ENCODE measurements at places on chromosomes 6 and 20.

DNA sequence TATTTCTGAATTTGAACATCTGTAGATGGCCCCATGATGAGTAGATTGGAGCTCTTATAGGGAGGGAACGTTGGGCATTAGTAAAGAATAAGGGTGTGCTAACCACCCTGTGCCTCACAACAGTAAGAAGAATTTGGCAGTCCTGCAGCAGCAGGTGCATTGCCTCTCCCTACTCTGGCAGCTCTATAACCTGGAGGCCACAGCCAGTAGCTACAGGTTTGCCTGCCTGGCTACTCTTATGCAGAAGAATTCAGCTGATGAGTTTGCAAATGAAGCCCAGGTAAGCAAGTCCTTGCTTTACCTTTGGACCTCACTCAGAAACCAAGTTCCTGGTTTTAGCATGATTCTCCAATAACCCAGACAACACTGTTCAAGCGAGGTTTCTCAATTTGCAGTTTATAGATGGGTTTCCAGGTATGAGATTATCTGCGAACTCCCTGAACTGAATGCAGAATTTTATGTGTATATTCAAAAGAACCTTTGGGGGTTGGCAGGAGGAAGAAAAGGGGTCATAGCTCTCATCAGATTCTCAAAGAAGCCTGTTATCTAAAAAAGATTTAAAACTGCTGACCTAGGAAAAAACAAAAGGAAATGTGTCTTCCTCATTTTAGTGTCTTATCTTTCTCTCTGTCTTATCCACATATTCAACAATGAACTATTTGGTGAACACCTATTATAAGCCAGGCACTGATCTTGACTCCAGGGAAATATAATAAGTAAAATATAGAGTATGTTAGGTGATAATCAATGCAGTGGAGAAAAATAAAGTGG, 18.9 kb downstream of the TREML1 start:
- H3K27me3 ChIP-seq: no peaks in the 10 kb centered on the region
- no peaks in the 10 kb centered on the region for H3K36me3 ChIP-seq
- no peak overlapping the region for H3K27ac ChIP-seq

DNA sequence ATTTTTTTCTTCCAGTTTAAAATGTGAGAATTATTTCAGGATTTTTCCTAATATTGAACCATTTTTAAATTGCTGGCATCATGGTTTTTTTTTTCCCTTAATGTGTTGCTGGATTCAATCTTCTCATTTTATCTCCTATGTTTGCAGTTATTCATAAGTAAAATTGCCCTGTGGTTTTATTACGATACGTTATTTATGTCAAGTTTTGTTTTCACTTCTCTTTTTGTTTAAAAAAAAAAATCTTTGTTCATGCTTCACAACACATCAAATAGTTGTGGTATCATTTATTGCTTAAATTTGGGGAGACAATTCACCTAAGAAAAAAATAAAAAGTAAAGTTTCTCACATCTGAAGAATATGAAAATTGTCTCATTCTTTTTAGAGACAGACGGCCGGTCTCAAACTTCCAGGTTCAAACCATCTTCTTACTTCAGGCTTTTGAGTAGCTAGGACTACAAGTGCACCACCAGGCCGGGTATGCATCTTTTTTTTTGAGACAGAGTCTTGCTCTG, 239.3 kb upstream of the ID4 start:
- H3K4me3 ChIP-seq: no peak overlapping the region
- no peak for DNase-seq
- H3K27me3 ChIP-seq: no peaks in the 10 kb centered on the region
- H3K36me3 ChIP-seq: no peaks in the 10 kb centered on the region
- no peak overlapping the region for H3K27ac ChIP-seq

DNA sequence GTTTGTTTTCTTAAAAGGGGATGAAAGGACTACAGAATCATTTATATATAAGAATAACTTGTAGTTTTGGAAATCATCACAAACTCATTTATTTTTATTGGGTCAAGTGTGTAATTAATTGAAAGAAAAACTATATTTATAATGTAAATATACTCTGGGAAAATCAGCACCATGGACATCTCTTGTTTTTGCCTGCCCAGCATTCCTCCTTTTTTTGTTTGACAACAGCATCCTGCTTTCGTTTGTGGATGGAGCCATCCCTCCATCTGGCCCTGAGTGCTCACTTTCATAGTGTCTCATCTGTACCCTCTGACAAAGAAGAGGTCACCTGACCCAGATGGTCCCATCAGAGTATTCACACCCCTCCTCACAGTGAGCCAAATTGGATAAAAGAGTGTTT, 308.2 kb upstream of the HTR1E start:
- H3K4me3 ChIP-seq: no peak overlapping the region
- no peaks in the 10 kb centered on the region for H3K36me3 ChIP-seq
- no peak for DNase-seq
- H3K27ac ChIP-seq: no peak overlapping the region

GRCh38 chr6:38350942-38351341, 288.8 kb downstream of the BTBD9 start:
- H3K4me3 ChIP-seq: no peak overlapping the region
- no peak overlapping the region for H3K27ac ChIP-seq
- H3K36me3 ChIP-seq: no peaks in the 10 kb centered on the region
- H3K27me3 ChIP-seq: no peaks in the 10 kb centered on the region
- DNase-seq: no peak

GRCh38 chr6:72621291-72622093, at the start of gene KCNQ5:
Gene KCNQ5, plus strand, starts transcription at chr6:72622064.
- no peak for DNase-seq
- H3K27ac ChIP-seq: peak within 1 kb of the TSS; percentile 79
- H3K4me1 ChIP-seq: peaks cover 37% of the 10 kb centered on the region
- H3K4me3 ChIP-seq: peak within 1 kb of the TSS; percentile 94
- H3K36me3 ChIP-seq: no peaks in the 10 kb centered on the region

DNA sequence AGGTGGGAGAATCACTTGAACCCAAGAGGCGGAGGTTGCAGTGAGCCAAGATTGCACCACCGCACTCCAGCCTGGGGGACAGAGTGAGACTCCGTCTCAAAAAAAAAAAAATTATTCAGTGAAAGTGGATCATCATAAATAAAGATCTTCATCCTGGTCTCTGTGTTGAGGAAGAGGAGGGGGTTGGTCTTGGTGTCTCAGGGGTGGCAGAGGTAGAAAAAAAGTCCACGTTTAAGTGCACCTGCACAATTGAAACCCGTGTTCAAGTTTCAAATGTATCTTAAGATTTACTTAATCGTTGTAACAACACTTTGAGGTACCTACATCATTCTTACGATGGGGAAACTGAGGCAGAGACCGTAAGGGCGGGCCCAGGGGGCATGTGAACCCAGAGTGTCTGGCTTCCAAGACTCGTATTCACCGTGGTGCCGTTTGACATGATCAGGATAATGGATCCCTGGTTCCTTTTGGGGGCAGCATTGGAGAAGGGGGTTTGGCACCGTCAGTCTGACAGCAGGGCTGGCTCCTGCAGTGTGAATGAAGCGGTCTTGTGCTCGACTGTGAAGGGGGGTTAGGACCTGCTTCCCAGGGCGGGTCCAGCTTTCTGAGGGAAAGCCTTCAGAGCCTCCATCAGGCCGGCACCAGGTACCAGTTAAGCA, 32.9 kb upstream of the ID1 start:
- DNase-seq: no peak
- peak overlapping the region; percentile 96 for H3K27ac ChIP-seq
- no peaks in the 10 kb centered on the region for H3K36me3 ChIP-seq
- H3K27me3 ChIP-seq: no peaks in the 10 kb centered on the region
- H3K4me1 ChIP-seq: peaks cover 25% of the 10 kb centered on the region
- H3K4me3 ChIP-seq: peak overlapping the region; percentile 81

GRCh38 chr6:7112741-7113313, 5.1 kb downstream of the RREB1 start:
- no peaks in the 10 kb centered on the region for H3K36me3 ChIP-seq
- H3K27me3 ChIP-seq: no peaks in the 10 kb centered on the region
- DNase-seq: no peak
- peaks cover 55% of the 10 kb centered on the region for H3K4me1 ChIP-seq

DNA sequence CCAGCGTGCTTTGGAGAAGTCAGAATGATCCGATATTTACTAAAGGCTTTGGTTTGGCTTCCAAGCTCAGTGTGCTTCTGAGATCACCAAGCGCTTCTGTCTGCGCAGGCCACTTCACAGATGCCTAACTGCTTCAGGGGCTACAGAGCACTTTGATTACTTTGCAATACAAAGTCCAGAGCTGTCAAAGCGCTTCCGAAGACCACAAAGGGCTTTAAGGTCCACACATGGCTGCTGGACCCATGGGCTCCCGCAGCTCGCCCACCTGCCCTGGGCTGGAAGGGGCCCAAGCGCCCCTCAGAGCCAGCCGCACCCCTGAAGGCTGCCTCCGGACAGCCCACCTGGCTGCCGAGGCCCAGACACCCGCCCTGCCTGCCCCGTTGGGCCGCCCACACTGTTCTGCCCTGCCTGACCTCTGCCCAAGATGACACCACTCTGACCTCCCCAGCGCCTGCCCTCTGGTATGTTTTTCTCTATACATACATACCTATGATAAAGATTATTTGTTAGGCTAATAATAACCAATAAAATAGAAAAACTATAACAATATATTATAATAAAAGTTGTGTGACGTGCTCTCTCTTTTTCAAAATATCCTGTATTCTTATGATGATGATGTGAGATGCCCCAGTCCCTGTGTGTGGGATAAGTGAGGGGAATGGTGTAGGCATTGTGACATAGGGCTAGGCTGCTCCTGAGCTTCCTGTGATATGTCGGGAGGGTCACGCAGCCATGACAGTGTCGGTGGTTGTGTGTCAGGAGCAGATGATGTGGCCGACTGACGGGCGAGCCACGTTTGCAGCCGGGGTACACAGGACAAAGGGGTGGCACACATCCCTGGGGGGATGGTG, 22.6 kb downstream of the DYNLT1 start:
- H3K4me1 ChIP-seq: peaks cover 52% of the 10 kb centered on the region
- H3K27me3 ChIP-seq: no peaks in the 10 kb centered on the region
- peaks cover 34% of the 10 kb centered on the region for H3K36me3 ChIP-seq
- DNase-seq: no peak

DNA sequence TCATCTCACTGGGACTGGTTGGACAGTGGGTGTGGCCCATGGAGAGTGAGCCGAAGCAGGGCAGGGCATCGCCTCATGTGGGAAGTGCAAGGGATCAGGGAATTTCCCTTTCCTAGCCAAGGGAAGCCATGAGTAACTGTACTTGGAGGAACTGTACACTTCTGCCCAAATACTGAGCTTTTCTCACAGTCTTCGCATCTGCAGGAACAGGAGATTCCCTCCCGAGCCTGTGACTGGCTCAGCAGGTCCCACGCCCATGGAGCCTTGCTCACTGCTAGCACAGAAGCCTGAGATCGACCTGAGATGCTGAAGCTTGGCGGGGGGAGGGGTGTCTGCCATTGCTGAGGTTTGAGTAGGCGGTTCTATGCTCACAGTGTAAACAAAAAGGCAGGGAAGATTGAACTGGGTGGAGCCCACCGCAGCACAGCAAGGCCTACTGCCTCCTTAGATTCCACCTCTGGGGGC, 10.4 kb upstream of the CALHM5 start:
- peaks cover 51% of the 10 kb centered on the region for H3K27me3 ChIP-seq
- H3K36me3 ChIP-seq: peaks cover 27% of the 10 kb centered on the region
- no peak for DNase-seq
- H3K27ac ChIP-seq: no peak overlapping the region

GRCh38 chr6:7042654-7043545, 64.9 kb upstream of the RREB1 start:
- H3K4me1 ChIP-seq: peaks cover 6% of the 10 kb centered on the region
- H3K36me3 ChIP-seq: no peaks in the 10 kb centered on the region

DNA sequence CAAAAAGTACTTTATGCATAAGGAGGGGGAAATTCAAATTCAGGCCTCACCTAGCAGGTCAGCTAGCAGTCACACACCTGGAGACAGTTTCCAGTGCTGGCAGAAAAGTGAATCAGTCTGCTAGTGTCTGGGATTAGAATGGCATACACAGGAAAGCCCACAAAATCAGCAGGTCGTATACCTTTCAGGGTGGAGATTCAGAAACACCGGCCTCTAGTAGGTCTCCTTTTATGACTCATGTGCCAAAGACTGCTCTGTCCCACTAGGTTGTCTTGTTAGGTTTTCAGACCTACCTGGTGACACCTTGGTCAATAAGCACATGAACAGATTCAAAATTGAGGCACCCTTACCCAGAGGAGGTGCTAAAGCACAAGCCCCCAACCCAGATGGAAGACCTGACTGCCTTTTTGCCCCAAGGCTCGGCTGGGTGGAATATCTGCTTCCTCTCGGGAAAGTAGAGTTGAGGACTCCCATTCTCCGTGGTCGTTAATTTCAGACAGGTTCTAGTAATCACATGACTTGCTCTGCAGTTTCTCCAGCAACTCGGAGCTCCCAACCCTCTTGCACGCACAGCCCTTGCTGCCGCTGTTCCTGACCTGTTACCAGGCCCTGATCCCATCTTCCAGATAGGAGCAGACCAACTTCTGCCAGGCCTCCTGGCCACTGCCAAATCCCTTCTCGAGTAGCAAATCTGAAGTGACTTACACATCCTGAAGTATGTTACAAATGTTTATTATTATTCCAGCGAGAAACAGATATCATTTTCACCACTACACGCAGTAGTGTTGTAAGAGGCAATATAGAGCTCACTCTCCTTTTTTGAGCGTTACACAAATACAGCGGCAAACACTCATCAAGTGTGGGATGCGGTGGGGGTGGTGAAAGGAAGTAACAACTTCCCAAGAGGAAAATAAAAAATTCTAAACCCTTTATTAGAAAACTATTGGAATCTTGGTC, 46.6 kb downstream of the AGPAT4 start:
- DNase-seq: no peak
- peaks cover 13% of the 10 kb centered on the region for H3K36me3 ChIP-seq
- H3K27ac ChIP-seq: peak overlapping the region; percentile 79
- H3K4me1 ChIP-seq: peaks cover 41% of the 10 kb centered on the region
- no peaks in the 10 kb centered on the region for H3K27me3 ChIP-seq

GRCh38 chr20:24786646-24787045, 162.4 kb upstream of the CST7 start:
- H3K4me1 ChIP-seq: peaks cover 18% of the 10 kb centered on the region
- H3K4me3 ChIP-seq: no peak overlapping the region
- H3K27me3 ChIP-seq: no peaks in the 10 kb centered on the region
- no peak for DNase-seq

GRCh38 chr6:68082086-68082485, 553.0 kb upstream of the ADGRB3 start:
- H3K4me3 ChIP-seq: no peak overlapping the region
- H3K27me3 ChIP-seq: no peaks in the 10 kb centered on the region
- DNase-seq: no peak
- H3K36me3 ChIP-seq: no peaks in the 10 kb centered on the region
- no peak overlapping the region for H3K27ac ChIP-seq
- no peaks in the 10 kb centered on the region for H3K4me1 ChIP-seq

GRCh38 chr20:32296412-32296811, 19.0 kb downstream of the KIF3B start:
- no peak for DNase-seq
- H3K4me1 ChIP-seq: peaks cover 35% of the 10 kb centered on the region
- no peaks in the 10 kb centered on the region for H3K27me3 ChIP-seq
- H3K4me3 ChIP-seq: no peak overlapping the region
- no peaks in the 10 kb centered on the region for H3K36me3 ChIP-seq

GRCh38 chr6:162773996-162774395, 46.2 kb downstream of the PACRG start:
- no peak overlapping the region for H3K4me3 ChIP-seq
- no peak overlapping the region for H3K27ac ChIP-seq
- no peaks in the 10 kb centered on the region for H3K27me3 ChIP-seq

DNA sequence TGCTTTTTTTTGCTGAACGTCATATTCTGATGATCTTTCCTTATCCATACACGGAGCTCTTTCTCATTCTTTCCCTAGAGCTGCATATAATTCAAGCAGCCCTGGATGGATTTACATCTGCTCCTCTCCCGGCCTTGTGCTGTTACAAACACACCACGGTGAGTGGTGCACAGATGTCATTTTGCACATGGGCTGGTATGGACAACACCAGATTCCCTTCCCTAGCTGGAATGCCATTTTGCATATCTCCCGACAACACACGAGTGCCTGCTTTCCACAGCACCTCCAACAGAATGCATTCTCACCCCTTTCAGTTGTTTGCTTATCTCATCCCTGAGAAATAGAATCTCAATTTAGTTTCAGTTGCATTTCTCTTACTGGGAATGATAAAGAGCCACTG, 69.5 kb upstream of the AFDN start:
- peaks cover 18% of the 10 kb centered on the region for H3K27me3 ChIP-seq
- DNase-seq: no peak
- no peak overlapping the region for H3K27ac ChIP-seq

Measured in natural killer cell treated with Interleukin-12 subunit alpha and Interleukin-12 subunit beta and Interleukin-15 and Interleukin-18, amount 100 ng/mL, for 72 hours (primary cell).